ENCODE measurements at places on chromosomes 7 and 10. TPM values are rescaled to one million over a fixed set of nuclear protein-coding genes. Genes with fewer than 3 reads are reported as not detected.

GRCh38 chr10:58894929-58895328 is 281.5 kb upstream of the PHYHIPL start:
- H3K27me3 ChIP-seq = no peaks in the 10 kb centered on the region
- H3K4me3 ChIP-seq = no peak overlapping the region
- no peak overlapping the region for H3K27ac ChIP-seq
- DNase-seq = peak; percentile 17
- no peaks in the 10 kb centered on the region for H3K4me1 ChIP-seq

- H3K4me1 ChIP-seq = peaks cover 16% of the 10 kb centered on the region
- no peak overlapping the region for H3K4me3 ChIP-seq
- H3K27me3 ChIP-seq = no peaks in the 10 kb centered on the region
Measured at GRCh38 chr7:116779216-116779615, 83.2 kb upstream of the CAPZA2 start.

DNA sequence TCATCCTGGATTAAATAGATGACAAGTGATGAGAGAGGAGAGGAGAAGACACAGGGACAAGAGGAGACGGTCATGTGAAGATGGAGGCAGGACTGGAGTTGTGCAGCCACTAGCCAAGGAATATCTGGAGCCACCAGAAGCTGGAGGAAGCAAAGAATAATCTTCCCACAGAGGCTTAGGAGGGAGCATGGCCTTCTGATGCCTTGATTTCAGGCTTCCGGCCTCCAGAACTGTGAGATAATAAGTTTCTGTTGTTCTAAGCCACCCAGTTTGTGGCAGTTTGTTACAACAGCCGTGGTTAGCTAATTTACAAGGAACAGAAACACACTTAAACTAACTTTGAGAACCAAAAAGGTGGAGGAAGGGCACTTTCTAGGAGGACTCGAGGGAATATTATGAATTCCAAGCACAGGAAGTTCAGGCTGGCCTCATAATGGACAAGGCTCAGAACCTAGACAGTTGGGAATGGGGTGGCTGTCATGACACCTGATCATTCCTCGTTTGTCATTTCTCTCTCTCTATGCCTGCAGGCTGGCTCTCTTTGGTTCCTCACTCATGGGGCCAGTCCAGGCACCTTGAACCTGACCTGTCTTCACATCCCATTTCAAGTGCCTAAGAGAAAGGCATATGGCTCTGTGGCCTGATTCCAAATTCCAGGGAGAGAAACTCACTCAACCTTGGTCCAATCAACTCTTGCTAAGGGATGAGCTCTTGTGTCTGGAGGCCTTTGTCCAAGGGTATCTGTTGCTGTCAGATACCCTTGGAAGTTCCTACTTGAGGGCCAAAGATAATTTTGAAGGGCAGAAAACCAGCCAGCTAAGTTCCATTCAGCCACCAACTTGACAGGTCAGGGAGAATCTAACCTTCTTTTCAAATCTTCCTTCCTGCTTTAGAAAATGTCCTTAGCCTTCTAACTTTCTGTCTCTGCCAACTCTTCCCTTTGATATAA is 33.5 kb upstream of the PDZD8 start:
- DNase-seq = no peak
- H3K27me3 ChIP-seq = no peaks in the 10 kb centered on the region
- H3K36me3 ChIP-seq = no peaks in the 10 kb centered on the region

- H3K27me3 ChIP-seq = no peaks in the 10 kb centered on the region
- H3K4me3 ChIP-seq = no peak overlapping the region
- no peak overlapping the region for H3K27ac ChIP-seq
- peaks cover 24% of the 10 kb centered on the region for H3K4me1 ChIP-seq
Measured at GRCh38 chr7:73700581-73701134, 17.3 kb downstream of the BUD23 start.

DNA sequence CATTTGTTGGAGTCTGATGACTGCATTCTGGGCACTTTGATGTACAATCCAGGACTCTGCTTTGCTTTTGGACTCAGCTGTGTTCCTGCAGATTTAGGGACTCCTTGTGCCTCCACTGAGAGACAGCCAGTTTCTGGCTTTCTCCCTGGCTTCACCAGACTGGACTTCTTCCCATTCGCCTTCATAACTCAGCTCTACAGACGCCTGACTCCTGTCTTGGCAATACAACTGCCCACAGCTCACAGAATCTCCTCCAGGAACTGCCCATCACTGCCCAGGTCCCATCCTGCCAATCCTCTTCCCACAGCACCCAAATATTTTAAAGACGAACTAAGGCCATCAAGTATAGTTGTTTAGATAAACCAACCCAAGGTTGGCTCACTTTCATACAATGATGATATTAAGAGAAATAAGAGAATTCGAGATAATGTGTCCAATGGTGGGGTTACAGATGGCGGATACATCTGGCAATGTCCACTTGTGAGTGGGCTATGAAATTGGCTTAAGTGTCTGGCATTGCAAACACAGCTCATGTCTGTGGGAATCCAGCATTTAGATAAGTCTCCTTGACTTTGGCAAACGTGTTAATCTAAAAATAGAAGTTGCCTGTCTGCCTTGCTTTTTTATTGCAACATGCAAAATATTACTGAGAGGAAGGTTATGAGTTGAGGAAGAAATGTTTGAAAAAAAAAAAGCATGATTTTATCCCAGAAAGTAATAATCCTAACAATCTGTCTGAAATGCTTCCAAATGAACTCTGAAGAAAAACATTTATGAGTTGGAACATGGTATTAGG is 95.1 kb downstream of the ITGA8 start:
- no peak overlapping the region for H3K27ac ChIP-seq
- no peaks in the 10 kb centered on the region for H3K27me3 ChIP-seq
- H3K4me3 ChIP-seq = no peak overlapping the region
- H3K4me1 ChIP-seq = peaks cover 22% of the 10 kb centered on the region
- no peak for DNase-seq

DNA sequence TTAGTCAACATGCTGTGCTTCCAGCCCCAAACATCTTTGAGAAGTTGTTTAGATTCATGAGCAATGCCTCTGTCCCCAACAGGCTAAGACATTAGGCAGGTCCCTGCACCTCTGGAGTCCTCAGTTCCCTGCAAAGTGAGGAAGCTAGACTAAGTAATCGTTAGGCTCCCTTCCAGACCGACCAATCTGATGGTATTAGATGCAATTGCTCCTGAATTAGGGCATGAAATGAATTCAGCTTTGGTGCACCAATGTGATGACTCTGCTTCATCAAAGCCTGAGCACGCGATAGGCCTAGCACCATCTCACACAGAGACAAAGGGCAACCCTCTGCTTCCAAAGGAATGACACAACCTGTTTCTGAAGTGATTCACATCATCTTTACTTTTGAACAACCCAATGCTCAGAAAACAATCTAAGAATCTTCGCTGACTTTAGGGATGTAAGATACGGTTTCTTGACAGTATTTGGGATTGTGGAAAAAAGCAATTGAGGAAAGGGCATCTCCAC is 723 bp upstream of the TES start:
- no peak overlapping the region for H3K4me3 ChIP-seq
- peaks cover 16% of the 10 kb centered on the region for H3K4me1 ChIP-seq
- peak overlapping the region; percentile 97 for H3K27ac ChIP-seq
- H3K36me3 ChIP-seq = no peaks in the 10 kb centered on the region
- H3K27me3 ChIP-seq = no peaks in the 10 kb centered on the region
- no peak for DNase-seq

GRCh38 chr7:1823376-1824150 is 153.5 kb downstream of the ELFN1 start:
- H3K4me3 ChIP-seq = no peak overlapping the region
- no peaks in the 10 kb centered on the region for H3K36me3 ChIP-seq
- no peak for DNase-seq
- H3K4me1 ChIP-seq = no peaks in the 10 kb centered on the region

- H3K4me1 ChIP-seq = no peaks in the 10 kb centered on the region
- H3K27ac ChIP-seq = no peak overlapping the region
- no peaks in the 10 kb centered on the region for H3K36me3 ChIP-seq
- DNase-seq = no peak
- H3K4me3 ChIP-seq = no peak overlapping the region
Measured at GRCh38 chr7:144408121-144408520, 4.6 kb upstream of the NOBOX start.

The MKX gene
- 21.0 TPM for total RNA-seq

The PLAU gene
- 16.1 TPM for total RNA-seq

The PNLIPRP1 gene
- total RNA-seq = not detected

The TEX47 gene
- not detected for total RNA-seq

- no peak overlapping the region for H3K4me3 ChIP-seq
- H3K27ac ChIP-seq = no peak overlapping the region
- H3K36me3 ChIP-seq = peaks cover 12% of the 10 kb centered on the region
- DNase-seq = no peak
- H3K4me1 ChIP-seq = peaks cover 9% of the 10 kb centered on the region
Measured at GRCh38 chr10:126969310-126969709, 64.1 kb downstream of the DOCK1 start.

- H3K27ac ChIP-seq = no peak overlapping the region
- no peaks in the 10 kb centered on the region for H3K4me1 ChIP-seq
- no peak overlapping the region for H3K4me3 ChIP-seq
- DNase-seq = peak; percentile 35
Measured at GRCh38 chr7:4102231-4102841, 579.8 kb upstream of the FOXK1 start.

DNA sequence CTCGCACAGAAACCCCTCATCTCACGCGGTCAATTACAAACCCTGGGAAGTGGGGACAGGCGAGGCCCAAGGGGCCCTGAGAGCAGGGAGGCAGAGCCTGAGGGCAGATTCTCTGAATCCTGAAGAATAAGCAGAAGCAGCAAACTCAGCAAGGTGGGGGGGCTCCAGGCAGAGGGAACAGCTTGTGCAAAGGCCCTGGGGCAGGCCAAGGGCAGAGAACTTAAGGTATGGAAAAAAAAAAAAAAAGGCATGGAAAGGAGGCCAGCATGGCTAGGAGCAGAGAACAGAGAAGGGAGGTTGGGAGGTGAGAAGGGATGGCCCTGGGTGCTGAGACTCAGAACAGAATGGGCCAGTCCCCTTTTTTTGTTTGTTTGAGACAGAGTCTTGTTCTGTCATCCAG is 32.8 kb upstream of the TNRC18 start:
- no peak for DNase-seq
- H3K27ac ChIP-seq = no peak overlapping the region
- no peaks in the 10 kb centered on the region for H3K27me3 ChIP-seq

DNA sequence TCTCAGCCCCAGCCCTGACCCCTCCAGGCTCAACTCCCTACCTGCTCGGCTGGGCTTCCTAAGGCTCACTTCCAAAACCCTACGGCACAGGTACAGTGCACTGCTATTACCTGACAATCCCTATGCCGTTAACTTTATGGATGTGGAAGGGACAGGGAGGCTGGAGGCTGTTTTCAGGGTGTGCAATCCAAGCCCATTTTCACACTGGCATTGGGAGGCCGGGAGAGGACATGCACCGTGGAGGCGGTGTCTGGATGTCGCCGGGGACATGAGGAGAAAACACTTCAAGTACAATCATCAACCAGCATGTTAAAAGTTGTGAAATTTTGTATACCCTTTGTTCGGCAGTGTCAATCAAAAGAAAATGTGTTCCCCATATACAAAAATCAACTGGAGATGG is 80.1 kb downstream of the MAD1L1 start:
- H3K4me1 ChIP-seq = peaks cover 14% of the 10 kb centered on the region
- H3K27me3 ChIP-seq = no peaks in the 10 kb centered on the region
- no peak overlapping the region for H3K27ac ChIP-seq
- no peak overlapping the region for H3K4me3 ChIP-seq

- H3K36me3 ChIP-seq = no peaks in the 10 kb centered on the region
- no peak overlapping the region for H3K4me3 ChIP-seq
- H3K27me3 ChIP-seq = no peaks in the 10 kb centered on the region
- H3K27ac ChIP-seq = no peak overlapping the region
Measured at GRCh38 chr7:17274551-17275245, 23.8 kb upstream of the AHR start.

GRCh38 chr7:12768948-12769347 is 81.5 kb downstream of the ARL4A start:
- H3K27ac ChIP-seq = no peak overlapping the region
- H3K36me3 ChIP-seq = no peaks in the 10 kb centered on the region
- no peak overlapping the region for H3K4me3 ChIP-seq
- no peaks in the 10 kb centered on the region for H3K27me3 ChIP-seq
- no peak for DNase-seq

The DRGX gene
- total RNA-seq = not detected

GRCh38 chr10:86035791-86036543 is 330.6 kb downstream of the GRID1 start:
- no peaks in the 10 kb centered on the region for H3K27me3 ChIP-seq
- H3K36me3 ChIP-seq = no peaks in the 10 kb centered on the region
- H3K4me3 ChIP-seq = no peak overlapping the region
- H3K4me1 ChIP-seq = no peaks in the 10 kb centered on the region
- no peak overlapping the region for H3K27ac ChIP-seq

The CXCL12 gene
- 5.8 TPM for total RNA-seq

The RADIL gene
- total RNA-seq = 3.0 TPM

GRCh38 chr10:87930934-87931835 is 67.8 kb downstream of the PTEN start:
- H3K4me3 ChIP-seq = no peak overlapping the region
- no peaks in the 10 kb centered on the region for H3K27me3 ChIP-seq
- H3K36me3 ChIP-seq = peaks cover 28% of the 10 kb centered on the region
- H3K4me1 ChIP-seq = peaks cover 70% of the 10 kb centered on the region
- no peak for DNase-seq
